Uterine smooth muscle cell (primary cell): ENCODE measurements at places on chromosomes 11 and 22. TPM values are rescaled to one million over a fixed set of nuclear protein-coding genes. Genes with fewer than 3 reads are reported as not detected.

Gene TRIM5
- 37.6 and 52.2 TPM in 2 replicates for total RNA-seq

Gene F2
- total RNA-seq = 0.12 TPM in 1 of 2 replicates, not detected in the other

Gene GPHA2
- total RNA-seq = not detected in 2 replicates

Gene ACTN3
- total RNA-seq = under 0.01 TPM in 1 of 2 replicates, not detected in the other

Gene PAX6
- not detected in 2 replicates for total RNA-seq

Gene CREBZF
- total RNA-seq = 53.8 and 55.0 TPM in 2 replicates

Gene DNAJB7
- not detected in 2 replicates for total RNA-seq

Gene ANO1
- total RNA-seq = not detected in 2 replicates

Gene SORL1
- total RNA-seq = 2.3 and 10.6 TPM in 2 replicates

Gene COPB1
- 348 and 383 TPM in 2 replicates for total RNA-seq

Gene SLC6A5
- not detected in 2 replicates for total RNA-seq

Gene MMP7
- not detected in 2 replicates for total RNA-seq

Gene GAL3ST1
- total RNA-seq = 0.11 TPM in 1 of 2 replicates, not detected in the other

Gene PRODH
- total RNA-seq = 0.12 TPM in 1 of 2 replicates, not detected in the other

Gene HOATZ
- total RNA-seq = under 0.01 TPM in 1 of 2 replicates, not detected in the other

Gene LRP4
- 2.9 and 4.7 TPM in 2 replicates for total RNA-seq

Gene APOL5
- not detected in 2 replicates for total RNA-seq

Gene GRIK4
- total RNA-seq = under 0.01 and 0.12 TPM in 2 replicates

Gene MMP26
- not detected in 2 replicates for total RNA-seq

Gene AHNAK
- total RNA-seq = 598 and 812 TPM in 2 replicates

Gene SLC15A3
- 7.5 and 10.6 TPM in 2 replicates for total RNA-seq

Gene BTBD18
- total RNA-seq = not detected in 2 replicates

Gene MPZL2
- 0.22 and 0.25 TPM in 2 replicates for total RNA-seq

Gene IFITM10
- total RNA-seq = 0.89 and 1.5 TPM in 2 replicates

Gene MRGPRX3
- 0.12 TPM in 1 of 2 replicates, not detected in the other for total RNA-seq

Gene NARS2
- total RNA-seq = 25.0 and 34.7 TPM in 2 replicates

Gene RAB3IL1
- total RNA-seq = 12.5 and 19.1 TPM in 2 replicates

Gene VSIG10L2
- total RNA-seq = 0.22 TPM in 1 of 2 replicates, not detected in the other

Gene OR5A1
- not detected in 2 replicates for total RNA-seq

Gene MFNG
- total RNA-seq = under 0.01 and 0.25 TPM in 2 replicates

Gene E2F8
- total RNA-seq = 0.25 and 2.0 TPM in 2 replicates

Gene MS4A6E
- not detected in 2 replicates for total RNA-seq

Gene TSGA10IP
- 0.11 and 0.37 TPM in 2 replicates for total RNA-seq

Gene GPR83
- total RNA-seq = under 0.01 TPM in 1 of 2 replicates, not detected in the other

Gene CHRDL2
- not detected in 2 replicates for total RNA-seq

Gene GGT5
- total RNA-seq = 1.2 and 1.9 TPM in 2 replicates

Gene MOB2
- 19.9 and 24.4 TPM in 2 replicates for total RNA-seq

Gene KLHL35
- total RNA-seq = 1.7 and 2.2 TPM in 2 replicates

Gene INS
- not detected in 2 replicates for total RNA-seq

Gene PGGHG
- total RNA-seq = 7.3 and 10.7 TPM in 2 replicates

Gene NCAPH2
- total RNA-seq = 36.0 and 79.0 TPM in 2 replicates

Gene SYCE3
- not detected in 2 replicates for total RNA-seq

Gene LINC01488
- total RNA-seq = not detected in 2 replicates
